ENCODE measurements at places on chromosomes 6 and 20.

DNA sequence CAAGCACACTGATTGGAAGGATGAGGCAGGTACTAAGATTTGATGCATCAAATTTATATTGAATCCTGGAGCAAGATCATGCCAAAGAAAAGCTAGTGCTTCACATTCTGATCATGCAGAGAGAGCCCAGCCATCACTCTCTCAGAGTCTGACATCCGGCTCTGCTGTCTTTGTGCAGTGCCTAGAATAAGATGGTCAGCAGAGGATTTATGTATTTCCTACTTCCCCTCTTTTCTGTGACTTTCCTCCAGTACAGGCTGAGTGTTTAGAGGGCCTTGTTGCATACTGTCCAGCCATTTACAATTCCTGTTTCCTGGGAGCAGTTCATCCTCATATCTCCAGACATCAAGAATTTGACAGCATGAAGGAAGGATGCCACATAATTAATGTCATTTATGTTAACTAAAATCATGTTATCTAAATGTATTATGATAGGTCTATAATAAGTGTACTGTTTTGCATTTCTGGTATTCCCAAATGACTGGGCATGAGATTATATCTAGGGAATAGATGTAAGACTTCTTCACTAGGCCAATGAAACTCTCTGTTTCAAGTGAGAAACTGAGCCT is 167.6 kb downstream of the EPM2A start:
- DNase-seq: no peak

- no peak for DNase-seq
Measured at GRCh38 chr6:11277275-11278206, 45.1 kb upstream of the NEDD9 start.

DNA sequence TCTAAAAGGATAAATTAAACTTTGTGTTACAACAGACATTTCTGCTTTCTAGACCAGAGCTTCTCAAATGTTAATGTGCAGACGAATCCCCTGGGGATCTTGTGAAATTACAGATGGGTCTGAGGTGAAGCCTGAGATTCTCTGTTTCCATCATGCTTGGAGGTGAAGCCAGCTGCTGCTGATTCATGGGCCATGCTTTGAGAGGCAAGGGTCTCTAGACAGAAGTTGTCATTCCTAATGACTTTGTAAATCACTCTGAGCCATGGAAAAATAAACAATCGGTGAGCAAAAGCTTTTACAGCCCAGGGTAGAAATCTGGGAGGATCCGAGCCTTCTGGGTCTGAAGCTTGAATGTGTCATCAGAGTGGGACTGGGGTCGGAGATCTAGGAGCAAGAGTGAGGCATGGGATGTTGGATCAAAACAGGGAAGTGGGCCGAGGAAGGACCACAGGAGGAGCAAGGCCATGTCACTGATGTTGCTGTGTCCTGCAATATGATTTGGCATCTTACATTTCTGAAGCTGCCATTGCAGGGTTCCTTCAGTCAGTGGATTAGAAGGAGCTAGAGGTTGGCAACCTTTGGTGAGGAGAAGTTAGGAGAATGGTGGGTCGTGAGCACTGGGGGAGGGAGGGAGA is 77.3 kb downstream of the TRMT11 start:
- peak; percentile 24 for DNase-seq

- no peak for DNase-seq
Measured at GRCh38 chr6:22411376-22412105, 114.7 kb upstream of the PRL start.

- DNase-seq: no peak
Measured at GRCh38 chr6:120564779-120565178, 769.5 kb downstream of the TBC1D32 start.

DNA sequence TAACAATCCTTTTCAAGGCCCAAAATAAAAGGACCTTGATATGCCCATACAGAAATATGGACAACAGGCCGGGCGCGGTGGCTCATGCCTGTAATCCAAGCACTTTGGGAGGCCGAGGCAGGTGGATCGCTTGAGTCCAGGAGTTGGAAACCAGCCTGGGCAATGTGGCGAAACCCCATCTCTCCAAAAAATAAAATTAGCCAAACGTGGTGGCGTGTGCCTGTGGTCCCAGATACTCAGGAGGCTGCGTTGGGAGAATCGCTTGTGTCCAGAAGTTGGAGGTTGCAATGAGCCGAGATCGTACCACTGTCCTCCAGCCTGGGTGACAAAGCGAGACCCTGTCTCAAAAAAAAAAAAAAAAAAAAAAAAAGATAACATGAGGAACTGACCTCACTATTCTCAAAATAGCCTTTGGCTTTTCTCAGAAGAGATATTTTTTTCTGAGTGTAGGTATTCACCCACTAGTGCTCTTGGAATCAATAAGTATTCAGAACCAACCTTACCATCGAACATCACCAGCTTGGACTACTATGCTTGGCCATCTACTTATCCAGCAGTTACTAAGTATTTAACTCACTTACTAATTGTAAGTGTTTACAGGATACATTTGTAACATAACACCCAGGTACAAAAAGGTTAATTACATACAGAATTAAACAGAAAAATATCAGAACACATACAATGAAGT is 99.2 kb downstream of the OR2B2 start:
- DNase-seq: no peak

DNA sequence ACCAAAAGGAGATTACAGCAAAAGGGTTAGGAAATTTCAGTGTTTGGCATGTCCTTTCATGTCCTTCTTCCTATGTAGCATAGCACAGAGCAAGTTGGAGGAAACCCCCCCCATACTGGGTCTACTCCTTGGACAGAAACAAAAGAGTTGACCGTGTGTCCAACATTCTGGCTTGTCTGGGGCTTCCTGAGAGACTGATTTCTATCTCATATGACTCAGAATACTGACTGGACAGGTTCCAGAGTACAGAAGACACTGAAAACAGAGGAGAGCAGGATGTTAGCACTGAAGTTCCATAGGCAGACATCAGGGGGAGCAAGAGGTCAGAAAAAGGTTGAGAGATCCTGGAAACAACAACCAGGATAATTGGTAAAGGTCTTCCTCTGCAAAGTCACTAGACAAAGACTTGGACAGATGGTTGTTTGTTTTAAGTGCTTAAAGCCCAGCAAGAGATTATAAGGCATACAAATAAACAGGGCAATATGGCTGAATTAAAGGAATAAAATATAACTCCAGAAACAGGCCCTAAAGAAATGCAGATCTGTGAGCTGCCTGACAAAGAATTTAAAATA is 48.4 kb downstream of the USP49 start:
- peak; percentile 58 for DNase-seq

GRCh38 chr6:106973018-106973835 is 1.3 kb downstream of the CD24 start:
- DNase-seq: no peak

GRCh38 chr6:166786704-166787293 is 159.7 kb upstream of the RPS6KA2 start:
- DNase-seq: no peak

DNA sequence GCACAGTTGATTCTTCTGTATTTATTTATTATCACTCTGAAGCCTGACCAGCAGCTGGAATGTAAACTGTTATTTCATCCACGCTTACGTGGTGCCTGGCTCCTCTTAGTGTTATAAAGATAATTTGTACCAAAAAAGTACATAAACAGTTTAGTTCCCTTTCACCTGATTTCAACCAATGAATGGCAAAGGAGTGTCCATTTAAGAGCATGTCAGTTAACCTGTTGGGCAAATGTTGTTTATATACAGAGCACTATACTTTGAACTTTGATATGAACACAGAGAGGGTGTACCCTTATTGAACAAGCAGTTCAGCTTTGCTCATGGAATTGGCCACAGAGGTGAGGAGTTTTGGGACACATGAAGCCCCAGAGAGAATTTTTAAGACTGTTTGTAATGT is 7.2 kb upstream of the CTCFL start:
- DNase-seq: no peak

DNA sequence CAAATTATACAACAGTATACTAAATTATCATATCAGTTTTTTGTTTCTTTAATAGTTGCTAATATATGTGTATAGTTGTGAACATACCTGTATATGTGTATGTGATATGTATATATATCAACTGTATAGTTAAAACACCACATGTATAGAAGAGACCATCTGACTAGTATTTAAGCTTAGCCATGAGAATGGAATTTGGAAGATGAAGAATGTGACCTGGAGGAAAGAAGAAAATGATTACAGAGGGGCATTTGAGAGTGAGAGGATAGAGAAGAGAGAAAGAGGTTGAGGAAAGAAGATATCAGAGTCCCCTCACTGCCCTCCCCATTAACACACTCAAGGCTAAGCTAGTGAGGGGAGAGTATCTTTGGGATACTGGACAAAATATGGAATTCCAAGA is 335.9 kb downstream of the BCKDHB start:
- DNase-seq: no peak

- DNase-seq: no peak
Measured at GRCh38 chr6:474453-475185, 83.1 kb downstream of the IRF4 start.

GRCh38 chr6:136073216-136073615 is 176.9 kb downstream of the MTFR2 start:
- no peak for DNase-seq

DNA sequence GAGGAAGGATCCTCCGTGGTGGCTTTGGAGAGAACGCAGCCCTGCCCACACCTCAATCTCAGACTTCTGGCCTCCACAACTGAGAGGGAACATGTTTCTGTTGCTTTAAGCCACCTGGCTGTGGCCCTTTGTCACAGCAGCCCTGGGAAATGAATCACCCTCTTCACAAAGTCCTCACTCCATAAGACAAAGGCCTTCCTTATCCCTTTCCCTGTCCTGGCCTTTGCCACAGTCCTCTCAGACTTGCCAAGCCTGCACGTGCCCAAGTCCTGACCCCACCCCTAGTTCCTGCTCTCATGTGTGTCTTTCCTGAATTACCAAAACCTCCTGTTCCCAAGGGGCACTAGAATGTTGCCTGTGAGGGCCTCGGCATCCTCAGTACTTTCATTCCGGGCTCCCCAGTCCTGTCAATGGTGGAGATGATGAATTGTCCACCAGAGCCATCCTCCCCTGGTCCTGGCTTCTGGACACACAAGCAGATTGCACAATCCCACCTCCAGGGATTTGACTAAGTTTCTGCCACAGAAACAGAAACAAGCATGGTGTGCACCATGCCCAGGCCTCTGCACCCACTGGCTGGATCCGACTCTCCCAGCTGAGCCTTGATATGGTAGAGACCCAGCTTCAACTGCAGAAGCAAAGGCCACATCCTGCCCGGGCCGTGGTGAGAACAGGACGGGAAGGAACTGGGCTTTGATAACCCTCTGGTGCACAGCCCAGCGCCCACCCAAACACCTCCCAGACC is 232.6 kb upstream of the PDE10A start:
- no peak for DNase-seq

DNA sequence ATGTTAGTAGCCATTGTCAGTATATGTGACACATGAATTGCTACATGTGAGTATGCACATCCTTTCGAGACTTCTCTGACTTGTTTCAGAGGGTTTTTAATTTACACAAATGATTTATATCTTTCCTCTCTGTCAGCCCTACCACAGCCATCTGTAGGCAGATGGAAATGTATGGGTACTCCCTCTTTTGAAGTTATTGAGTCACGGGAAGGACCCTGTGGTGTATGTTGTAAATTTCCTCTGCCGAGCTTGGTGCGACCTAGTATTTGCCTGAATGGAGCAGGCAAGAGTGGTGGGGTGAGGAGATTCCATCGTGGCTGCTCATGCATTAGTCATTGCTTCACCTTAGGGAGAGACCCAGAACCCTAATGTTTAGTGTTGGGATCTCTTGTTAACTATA is 171.9 kb downstream of the JARID2 start:
- no peak for DNase-seq

DNA sequence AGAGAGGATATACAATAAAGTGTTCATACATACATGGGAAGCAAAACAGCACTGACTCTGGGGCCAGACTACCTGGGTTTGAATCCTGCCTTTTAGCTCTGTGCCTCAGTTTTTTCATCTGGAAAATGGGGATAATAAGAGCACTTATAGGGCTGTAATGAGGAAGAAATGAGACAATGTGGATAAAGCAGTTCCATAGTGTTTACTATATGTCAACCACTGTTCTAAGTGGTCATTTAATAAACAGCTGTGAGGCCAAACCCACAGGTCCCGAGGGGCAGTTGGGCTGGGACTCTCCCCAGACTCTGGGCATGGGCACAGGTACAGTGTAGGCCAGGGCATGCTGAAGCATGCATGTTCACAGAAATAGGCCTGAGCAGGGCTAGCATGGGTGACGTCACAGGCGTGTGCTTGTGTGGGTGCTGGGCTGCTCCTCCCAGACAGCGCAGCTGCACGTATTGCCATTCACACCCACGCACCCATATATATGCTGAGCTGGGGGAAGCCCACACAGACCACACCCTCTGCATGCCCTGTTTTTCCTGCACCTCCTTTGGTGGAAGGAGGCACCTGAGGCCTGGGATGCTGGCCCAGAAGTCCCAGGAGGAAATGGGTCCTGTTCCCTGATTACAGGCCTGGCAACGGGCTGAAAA is 3.5 kb upstream of the PLCG1 start:
- DNase-seq: no peak

- DNase-seq: peak; percentile 45
Measured at GRCh38 chr6:44681761-44682160, 294.3 kb downstream of the CDC5L start.

- no peak for DNase-seq
Measured at GRCh38 chr6:168216117-168216516, 103.5 kb downstream of the DACT2 start.
